PC-9 (cell line): ENCODE measurements at places on chromosomes 5 and 9. TPM values are rescaled to one million over a fixed set of nuclear protein-coding genes. Genes with fewer than 3 reads are reported as not detected.

DNA sequence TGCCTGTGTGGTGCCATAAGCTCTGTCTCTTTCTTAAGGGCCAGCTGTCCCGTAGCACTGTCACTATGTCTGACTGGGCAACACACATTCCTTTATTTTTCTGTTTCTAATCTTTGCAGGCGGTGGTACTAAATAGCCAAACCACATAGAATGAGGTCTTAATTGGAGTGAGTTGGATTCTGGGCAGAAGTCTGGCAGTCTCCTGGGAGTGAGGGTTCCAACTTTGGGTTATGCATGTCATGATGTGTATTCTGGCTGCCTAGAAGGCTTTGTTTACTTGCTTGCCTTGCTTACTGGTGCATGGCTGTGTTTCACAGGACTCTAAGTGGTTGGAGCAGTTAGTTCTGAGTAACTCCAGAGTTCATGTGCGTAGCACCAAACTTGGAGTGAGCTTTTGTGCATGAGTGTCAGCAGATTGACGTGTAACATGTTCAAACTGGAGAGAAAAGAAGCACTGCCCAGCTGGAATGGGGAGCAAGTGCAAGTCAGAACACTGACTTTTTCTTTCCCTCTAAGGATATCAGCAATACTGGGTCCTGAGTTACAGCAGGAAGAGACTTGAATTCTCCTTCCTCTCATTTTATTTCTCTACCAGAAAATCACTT lies 185.8 kb downstream of the PCSK1 start:
- no peaks in the 10 kb centered on the region for H3K27me3 ChIP-seq
- DNase-seq: no peak
- no peaks in the 10 kb centered on the region for H3K36me3 ChIP-seq
- H3K4me1 ChIP-seq: peaks cover 22% of the 10 kb centered on the region
- no peak overlapping the region for H3K27ac ChIP-seq

- no peak for DNase-seq
- H3K27ac ChIP-seq: peak overlapping the region; percentile 48; the same call in 1 of the 2 replicates
- H3K36me3 ChIP-seq: no peaks in the 10 kb centered on the region
- H3K27me3 ChIP-seq: no peaks in the 10 kb centered on the region
- H3K4me1 ChIP-seq: peaks cover 43% of the 10 kb centered on the region
- no peak overlapping the region for H3K4me3 ChIP-seq
Measured at GRCh38 chr5:142547445-142548380, 138.2 kb downstream of the FGF1 start.

GRCh38 chr9:9284201-9284600 lies 1328.6 kb downstream of the PTPRD start:
- no peaks in the 10 kb centered on the region for H3K4me1 ChIP-seq
- H3K27me3 ChIP-seq: no peaks in the 10 kb centered on the region
- no peak overlapping the region for H3K27ac ChIP-seq
- no peak overlapping the region for H3K4me3 ChIP-seq
- no peak for DNase-seq
- no peaks in the 10 kb centered on the region for H3K36me3 ChIP-seq

DNA sequence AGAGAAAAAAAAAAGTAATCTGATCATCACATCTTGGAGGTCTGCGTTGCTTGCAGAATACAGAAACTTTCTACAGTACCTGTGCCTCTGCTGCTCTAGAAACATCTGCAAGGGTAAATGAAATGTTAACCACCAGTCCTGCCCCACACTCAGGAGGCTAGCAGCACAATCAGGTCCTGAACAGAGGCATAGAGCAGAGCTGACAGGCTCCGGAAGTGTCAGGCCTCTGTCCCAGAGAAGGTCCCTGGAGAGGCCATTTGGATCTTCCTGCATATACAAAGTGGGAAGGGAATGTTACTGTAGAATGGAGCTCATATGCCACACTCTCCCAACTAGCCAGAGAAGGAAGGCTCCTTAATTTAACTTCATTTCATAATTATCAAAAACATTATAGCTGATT lies 7.2 kb downstream of the NRG2 start:
- DNase-seq: no peak
- no peak overlapping the region for H3K27ac ChIP-seq
- no peaks in the 10 kb centered on the region for H3K36me3 ChIP-seq
- peaks cover 26% of the 10 kb centered on the region for H3K4me1 ChIP-seq
- no peak overlapping the region for H3K4me3 ChIP-seq

GRCh38 chr9:124047251-124047672 lies 35.7 kb downstream of the LHX2 start:
- no peak for DNase-seq
- H3K4me3 ChIP-seq: no peak overlapping the region
- peaks cover 53% of the 10 kb centered on the region for H3K27me3 ChIP-seq

- H3K27ac ChIP-seq: no peak overlapping the region
- H3K4me1 ChIP-seq: no peaks in the 10 kb centered on the region
- H3K27me3 ChIP-seq: peaks cover 67% of the 10 kb centered on the region
- no peak for DNase-seq
- no peak overlapping the region for H3K4me3 ChIP-seq
Measured at GRCh38 chr9:93697352-93698139, 121.2 kb downstream of the PHF2 start.

GRCh38 chr5:2960294-2960693 lies 208.8 kb upstream of the IRX2 start:
- H3K4me1 ChIP-seq: no peaks in the 10 kb centered on the region
- DNase-seq: no peak
- peaks cover 14% of the 10 kb centered on the region for H3K27me3 ChIP-seq
- no peak overlapping the region for H3K4me3 ChIP-seq
- no peak overlapping the region for H3K27ac ChIP-seq

GRCh38 chr9:115035841-115036612 lies 81.9 kb downstream of the TNC start:
- no peaks in the 10 kb centered on the region for H3K4me1 ChIP-seq
- H3K36me3 ChIP-seq: no peaks in the 10 kb centered on the region
- H3K27me3 ChIP-seq: no peaks in the 10 kb centered on the region; the same call in 1 of the 2 replicates
- no peak overlapping the region for H3K27ac ChIP-seq
- no peak for DNase-seq

DNA sequence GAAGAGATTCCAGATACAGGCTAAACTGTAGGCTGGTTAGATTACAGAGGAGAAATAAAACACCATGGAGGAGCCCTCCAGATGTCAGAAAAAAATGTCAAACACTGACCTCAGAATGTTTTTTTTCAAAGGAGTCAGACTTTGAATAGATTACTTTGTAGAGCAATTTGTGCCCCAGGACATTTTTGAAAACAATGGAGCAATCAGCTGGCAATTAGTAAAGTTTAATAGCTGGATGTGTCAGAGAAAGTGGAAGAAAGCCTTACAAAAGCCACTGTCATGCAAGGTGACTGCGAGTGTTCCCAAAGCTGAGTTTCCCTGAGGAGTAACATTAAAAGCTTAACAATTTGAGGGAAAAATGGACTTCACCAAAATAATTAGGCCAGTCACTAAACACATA lies 417.8 kb upstream of the CTNND2 start:
- no peaks in the 10 kb centered on the region for H3K36me3 ChIP-seq
- H3K4me1 ChIP-seq: no peaks in the 10 kb centered on the region; the same call in 1 of the 2 replicates
- DNase-seq: no peak
- no peaks in the 10 kb centered on the region for H3K27me3 ChIP-seq
- H3K4me3 ChIP-seq: no peak overlapping the region

DNA sequence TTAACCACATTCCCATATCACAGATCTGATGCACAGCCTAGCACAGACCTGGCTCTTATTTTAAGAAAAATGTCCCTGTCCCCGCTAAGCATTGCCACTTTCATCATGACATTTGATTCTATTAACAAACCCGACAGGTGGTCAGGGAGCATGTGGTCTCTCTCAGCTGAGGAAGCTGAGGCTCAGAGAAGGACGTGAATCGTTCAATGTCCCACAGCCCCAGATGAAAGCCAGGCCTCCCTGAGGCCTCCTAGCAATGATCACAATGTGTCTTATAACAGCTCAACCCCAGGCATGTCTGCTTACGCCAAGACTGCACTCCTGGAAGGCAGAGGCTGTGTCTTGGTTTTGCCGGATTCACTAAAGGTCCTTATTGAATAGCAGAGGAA lies 10.4 kb upstream of the CRB2 start:
- H3K4me3 ChIP-seq: no peak overlapping the region
- H3K27ac ChIP-seq: no peak overlapping the region
- H3K4me1 ChIP-seq: no peaks in the 10 kb centered on the region
- no peak for DNase-seq
- H3K36me3 ChIP-seq: no peaks in the 10 kb centered on the region

GRCh38 chr9:83066771-83067170 lies 3.8 kb upstream of the RASEF start:
- DNase-seq: no peak
- H3K36me3 ChIP-seq: no peaks in the 10 kb centered on the region; the same call in 1 of the 2 replicates
- H3K4me1 ChIP-seq: peaks cover 11% of the 10 kb centered on the region
- no peaks in the 10 kb centered on the region for H3K27me3 ChIP-seq

SPINK7 gene
- not detected in 2 replicates for total RNA-seq

CDC20B gene
- total RNA-seq: not detected in 2 replicates

SLC34A1 gene
- total RNA-seq: 0.28 TPM in 1 of 2 replicates, not detected in the other

PCDH1 gene
- 88.5 and 101 TPM in 2 replicates for total RNA-seq

PAEP gene
- total RNA-seq: not detected in 2 replicates
